ENCODE measurements at places on chromosomes 5 and 9. TPM values are rescaled to one million over a fixed set of nuclear protein-coding genes. Genes with fewer than 3 reads are reported as not detected.

UCK1 gene
- total RNA-seq, result 34.3 TPM

SOWAHA gene
- 0.07 TPM for total RNA-seq

GRCh38 chr9:131833906-131834305 is 94.0 kb upstream of the RAPGEF1 start:
- DNase-seq, result no peak

ENTR1 gene
- total RNA-seq, result 92.5 TPM

- no peak for DNase-seq
Observed at GRCh38 chr5:115184770-115185169, 15.1 kb upstream of the TRIM36 start.

MYMK gene
- total RNA-seq, result not detected

AGXT2 gene
- total RNA-seq, result not detected
